Omental fat pad (tissue), 4 donors: ENCODE measurements at places on chromosomes 1 and 21.

DNA sequence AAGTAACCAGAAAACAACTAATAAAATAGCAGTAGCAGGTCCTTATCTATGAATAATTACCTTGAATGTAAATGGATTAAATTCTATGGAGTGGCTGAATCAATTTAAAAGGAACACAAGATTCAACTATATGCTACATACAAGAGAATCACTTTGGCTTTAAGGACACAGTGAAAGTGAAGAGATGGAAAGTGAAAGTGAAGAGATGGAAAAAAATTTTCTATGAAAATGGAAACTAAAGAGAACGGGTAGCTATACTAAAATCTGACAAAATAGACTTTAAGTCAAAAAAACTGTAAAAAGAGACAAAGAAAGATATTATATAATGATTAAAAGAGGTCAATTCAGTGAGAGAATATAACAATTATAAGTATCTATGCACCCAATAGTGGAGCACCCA is 54.7 kb downstream of the C1orf185 start:
- DNase-seq = no peak

- DNase-seq = no peak
These were observed 145.5 kb upstream of the DMRTA2 start for GRCh38 chr1:50568782-50569181.

DNA sequence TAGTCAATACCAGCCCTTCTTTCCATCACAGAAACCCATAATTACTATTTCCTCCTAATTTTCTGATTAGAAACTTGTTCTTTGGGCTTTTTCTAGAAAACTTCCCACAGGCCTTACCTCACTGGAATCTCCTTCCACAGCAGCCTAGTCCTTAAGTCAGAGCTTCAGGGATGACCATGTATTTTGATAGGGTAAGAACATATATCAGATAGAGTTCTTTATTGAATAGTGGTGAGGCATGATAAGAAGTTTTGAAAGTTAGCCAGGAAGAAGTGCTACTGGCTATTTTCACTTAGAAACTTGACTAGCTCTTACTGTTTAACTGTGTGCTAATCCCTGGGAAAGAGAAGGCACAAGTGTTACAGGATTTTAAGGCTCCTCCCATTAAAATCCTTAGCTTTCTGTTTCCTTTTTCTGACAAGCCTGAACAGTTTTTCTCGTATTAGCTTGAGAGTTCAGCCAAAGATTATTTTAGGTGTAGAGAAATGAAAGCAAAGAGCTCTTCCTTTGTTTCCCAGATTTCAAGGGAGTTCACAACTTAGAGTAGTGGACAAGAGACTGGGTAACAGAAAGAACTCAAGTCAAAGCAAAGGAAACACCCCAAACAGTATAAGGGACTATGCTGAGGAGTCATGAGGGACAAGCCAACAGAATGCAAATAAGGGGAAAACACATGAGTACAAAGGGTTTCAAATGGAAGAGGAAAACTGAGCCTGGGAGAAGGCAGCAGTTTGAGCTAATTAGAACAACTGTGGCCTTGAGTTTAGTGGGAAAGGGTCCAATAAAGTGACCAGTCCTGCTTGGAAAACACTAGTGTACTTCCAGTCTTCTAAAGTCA is 37.2 kb upstream of the AIM2 start:
- no peak for DNase-seq

DNA sequence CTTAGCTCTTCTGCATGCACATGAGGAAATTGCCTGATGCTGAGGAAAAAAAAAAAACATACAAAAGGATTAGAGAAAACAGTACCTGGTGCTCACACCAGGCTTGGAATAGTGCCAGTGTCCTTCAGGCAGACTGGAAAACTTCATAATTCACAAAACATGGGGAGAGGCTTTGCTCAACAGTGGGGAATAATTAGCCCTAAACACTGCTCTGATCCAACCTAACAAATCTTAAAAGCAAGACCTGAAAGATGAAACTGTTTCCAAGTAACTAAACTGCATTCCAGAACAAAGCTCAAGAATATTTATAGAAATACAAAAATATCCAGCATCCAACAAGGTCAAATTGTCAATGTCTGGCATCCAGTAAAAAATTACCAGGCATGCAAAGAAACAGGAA is 124.8 kb downstream of the AK5 start:
- no peak for DNase-seq

- no peak for DNase-seq
These were observed 3.3 kb upstream of the AGPAT3 start for GRCh38 chr21:43861706-43862105.

GRCh38 chr1:2590233-2591141 is 3.9 kb downstream of the PRXL2B start:
- no peak for DNase-seq

DNA sequence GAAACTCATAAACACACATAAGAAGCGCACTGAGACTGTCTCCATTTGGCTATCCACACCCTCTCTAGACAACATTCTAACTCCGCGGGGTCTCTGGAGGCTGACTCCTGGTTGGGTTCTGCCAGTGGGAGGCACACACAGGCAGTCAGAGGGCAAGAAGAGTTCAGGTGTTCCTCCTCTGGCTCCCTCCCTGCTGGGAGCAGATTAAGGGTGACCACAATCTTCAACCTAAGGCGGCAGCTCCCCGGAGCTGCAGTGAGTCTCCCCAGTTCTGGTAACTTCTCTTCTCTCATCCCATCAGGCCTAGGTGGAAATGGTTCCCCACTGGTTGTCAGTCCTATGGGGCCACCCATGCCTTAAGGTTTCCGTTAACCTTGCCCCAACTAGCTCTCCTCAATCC is 7.4 kb upstream of the TENT5C start:
- DNase-seq = no peak

GRCh38 chr1:27428316-27429028 is 36.0 kb downstream of the GPR3 start:
- DNase-seq = no peak

DNA sequence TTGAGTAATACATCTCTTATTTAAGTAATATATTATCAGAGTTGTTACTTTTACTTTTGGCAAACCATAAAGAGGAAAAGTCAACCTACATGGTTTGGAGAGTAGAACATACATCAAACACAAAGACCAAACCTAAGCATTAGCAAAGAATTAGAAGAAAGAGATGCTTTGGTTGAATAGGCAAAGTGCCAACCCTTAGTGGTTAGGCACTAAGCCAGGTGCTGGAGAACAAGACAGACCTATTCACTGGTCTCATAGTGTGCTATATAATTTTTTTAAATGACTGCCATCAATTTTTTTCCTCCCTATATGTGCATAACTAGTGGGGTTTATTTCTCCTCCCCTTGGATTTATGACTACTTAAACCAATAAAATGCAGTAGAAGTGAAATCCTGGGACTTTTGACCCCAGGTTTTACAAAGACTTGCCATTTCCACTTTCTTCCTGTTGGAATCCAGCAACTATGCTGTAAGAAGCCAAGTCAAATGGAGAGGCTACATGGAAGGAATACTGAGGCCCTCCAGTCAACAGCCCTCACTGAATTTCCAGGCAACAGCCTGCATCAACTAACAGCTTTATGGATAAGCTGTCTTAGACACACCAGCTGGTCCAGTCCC is 69.8 kb upstream of the HAO2 start:
- DNase-seq = no peak

GRCh38 chr1:78032996-78033796 is 12.6 kb upstream of the GIPC2 start:
- no peak for DNase-seq

DNA sequence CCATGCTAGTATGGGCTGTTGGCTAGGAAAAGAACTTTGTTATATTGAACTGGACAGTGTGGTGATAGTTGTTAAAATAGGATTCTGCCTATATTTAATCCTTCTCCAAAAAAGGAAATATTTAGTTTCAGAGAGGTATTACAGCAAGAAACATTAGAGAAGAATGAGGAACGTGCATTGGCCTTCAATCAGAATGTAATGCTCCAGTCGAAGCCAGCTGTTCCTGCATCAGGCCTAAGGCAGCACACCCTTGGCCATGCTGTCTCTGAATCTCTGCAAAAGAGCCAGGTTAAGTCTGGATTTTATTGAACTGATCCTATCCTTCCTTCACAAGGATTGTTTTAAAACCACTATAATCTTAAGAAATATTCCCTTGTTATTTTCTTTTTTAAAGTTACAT is 35.3 kb upstream of the RALGPS2 start:
- no peak for DNase-seq

GRCh38 chr1:234295068-234295467 is 78.2 kb upstream of the COA6 start:
- no peak for DNase-seq

GRCh38 chr1:41152622-41153044 is 89.5 kb downstream of the SCMH1 start:
- no peak for DNase-seq

DNA sequence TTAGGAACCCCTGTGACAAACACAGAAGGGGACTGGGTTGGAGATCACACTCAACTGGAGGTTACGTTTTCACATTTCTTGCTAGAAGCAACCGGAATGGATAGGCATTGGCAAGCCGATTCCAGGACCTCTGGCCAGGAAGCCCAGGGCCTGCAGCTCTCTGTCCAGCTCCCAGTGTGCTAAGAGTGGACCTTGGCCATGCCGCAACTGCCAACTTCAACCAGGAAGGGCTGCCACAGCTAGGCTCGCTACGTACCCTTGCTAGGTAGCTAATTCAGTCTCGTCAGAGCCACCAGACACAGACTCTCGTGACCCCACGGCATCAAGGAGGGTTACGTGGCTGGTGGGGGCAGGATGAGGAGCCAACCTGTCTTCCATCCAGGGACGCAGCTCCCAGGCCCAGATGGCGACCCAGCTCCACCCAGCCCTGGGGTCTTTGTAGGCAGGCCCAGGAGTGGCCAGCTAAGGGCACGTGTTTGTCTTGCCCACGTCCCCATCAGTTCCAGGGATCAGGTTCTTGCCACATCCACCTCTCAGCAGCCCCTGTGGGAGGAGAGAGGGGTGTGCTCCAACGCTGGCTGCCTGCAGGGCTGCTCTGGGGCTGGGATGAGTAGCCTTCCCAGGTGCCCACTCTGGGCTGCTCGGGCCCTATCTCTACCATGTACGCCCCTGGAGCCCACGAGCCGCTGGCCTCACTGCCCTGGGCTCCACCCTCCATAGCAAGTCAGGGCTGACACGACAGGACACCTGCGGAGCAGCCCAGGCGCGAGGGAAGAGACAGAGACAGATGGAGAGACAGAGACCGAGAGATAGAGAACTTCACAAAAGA is 39.2 kb downstream of the UBE2G2 start:
- DNase-seq = no peak

- no peak for DNase-seq
These were observed 168.4 kb downstream of the FASLG start for GRCh38 chr1:172827301-172827700.

DNA sequence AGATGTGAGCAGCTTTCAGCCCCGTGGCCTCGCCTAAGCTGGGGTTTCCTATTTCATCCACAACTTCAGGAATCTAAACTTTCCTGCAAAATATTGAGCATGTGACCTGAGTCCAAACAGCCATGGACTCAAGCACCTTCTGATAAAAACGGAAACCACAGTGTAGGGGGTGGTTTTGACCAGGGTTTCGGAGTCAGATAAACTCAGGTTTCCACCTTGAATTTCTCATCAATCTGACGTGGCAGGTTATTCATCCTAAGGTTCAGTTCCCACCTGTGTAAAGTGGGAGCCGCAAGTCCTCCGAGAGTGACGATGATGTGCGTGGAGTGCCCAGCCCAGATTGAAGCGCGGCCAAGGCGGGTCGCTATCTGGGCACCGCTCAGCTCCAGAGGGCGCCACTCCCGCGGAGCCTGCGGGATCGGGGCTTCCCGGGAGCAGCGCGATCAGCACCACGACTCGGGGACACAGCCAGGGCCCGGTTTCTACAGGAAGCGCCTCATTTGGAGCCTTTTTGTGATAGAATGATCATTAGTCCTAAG is 871 bp upstream of the ETS2 start:
- DNase-seq = no peak

GRCh38 chr1:204713541-204713940 is 28.0 kb upstream of the LRRN2 start:
- no peak for DNase-seq

DNA sequence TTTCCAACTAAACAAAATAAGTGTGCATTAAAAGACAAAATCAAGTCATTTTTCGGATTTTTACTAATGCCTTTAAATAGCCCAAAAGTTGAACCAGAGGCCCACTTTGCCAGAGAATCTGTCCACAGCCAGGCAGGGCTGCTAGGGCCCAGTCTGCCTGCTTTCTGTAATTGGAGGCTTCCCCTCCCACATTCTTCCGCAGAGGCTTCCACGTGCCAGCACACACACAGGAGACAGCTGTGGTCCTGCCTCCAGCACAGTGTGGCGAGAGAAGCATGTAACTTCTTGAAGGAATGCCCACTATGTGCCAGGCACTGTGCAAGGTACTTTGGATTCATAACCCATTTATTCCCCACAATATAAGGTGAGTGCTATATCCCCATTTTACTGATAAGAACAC is 11.3 kb upstream of the PDZK1IP1 start:
- DNase-seq = peak; percentile 6

- no peak for DNase-seq
These were observed 7.1 kb upstream of the ZNF697 start for GRCh38 chr1:119655154-119655553.

- no peak for DNase-seq
These were observed 139.7 kb upstream of the C1orf87 start for GRCh38 chr1:60213253-60213652.

DNA sequence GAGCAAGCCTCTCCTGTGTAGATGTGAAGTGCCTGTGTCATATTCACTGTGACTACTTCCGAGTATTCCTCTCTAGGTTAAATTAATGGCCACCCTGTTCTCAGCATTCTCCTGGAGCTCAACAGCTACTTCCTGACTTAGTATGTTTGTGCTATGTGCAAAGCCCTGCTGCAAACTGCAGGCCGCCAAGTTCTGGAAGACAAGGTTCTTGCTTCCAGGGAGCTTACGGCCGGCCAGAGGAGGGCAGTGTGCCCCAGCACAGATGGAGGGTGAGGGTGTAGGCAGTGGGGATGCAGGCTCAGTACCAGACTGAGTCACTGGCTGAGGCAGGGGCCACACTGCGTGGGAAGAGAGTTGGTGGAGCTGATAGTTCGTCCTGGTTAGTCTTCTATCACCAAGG is 43.2 kb downstream of the ELK4 start:
- DNase-seq = no peak

DNA sequence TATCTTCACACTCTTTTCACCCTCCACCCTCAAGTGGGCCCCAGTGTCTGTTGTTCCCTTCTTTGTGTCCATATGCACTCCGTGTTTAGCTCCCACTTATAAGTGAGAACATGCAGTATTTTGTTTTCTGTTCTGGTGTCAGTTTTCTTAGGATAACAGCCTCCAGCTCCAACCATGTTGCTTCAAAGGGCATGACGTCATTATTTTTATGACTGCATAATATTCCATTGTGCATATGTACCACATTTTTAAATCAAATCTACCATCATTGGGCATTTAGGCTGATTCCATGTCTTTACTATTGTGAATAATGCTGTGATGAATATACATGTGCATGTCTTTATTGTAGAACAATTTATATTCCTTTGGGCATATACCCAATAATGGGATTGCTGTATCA is 140.3 kb downstream of the LYPLAL1 start:
- no peak for DNase-seq

GRCh38 chr1:59146651-59147358 is 150.1 kb upstream of the FGGY start:
- DNase-seq = no peak

- no peak for DNase-seq
These were observed 79.4 kb downstream of the MACF1 start for GRCh38 chr1:39283858-39284257.
